ENCODE measurements at places on chromosomes 3 and 15.

DNA sequence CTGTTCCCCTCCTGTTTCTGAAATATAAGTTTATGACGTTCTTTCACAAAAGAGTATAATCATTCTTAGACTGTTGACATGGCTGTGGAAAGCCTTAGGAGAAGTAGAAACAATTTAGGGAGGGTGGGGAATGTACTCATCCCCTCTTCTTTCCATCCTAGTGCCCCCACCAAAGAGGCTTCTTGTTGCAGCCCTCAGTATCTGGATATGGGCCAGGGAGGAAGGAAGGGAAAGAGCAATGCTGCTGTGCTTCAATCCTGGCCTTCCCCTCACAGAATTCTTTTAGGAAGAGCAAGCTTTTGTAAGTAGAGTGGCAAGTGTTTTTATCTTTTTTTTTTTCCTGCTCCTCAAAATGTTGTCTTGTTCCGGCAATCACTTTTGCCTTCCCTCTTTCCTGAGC is 1.7 kb downstream of the INAFM2 start:
- DNase-seq = no peak

GRCh38 chr3:126107957-126108675 is 24.2 kb upstream of the SLC41A3 start:
- DNase-seq = no peak

GRCh38 chr15:35751413-35752133 is 205.6 kb upstream of the DPH6 start:
- DNase-seq = peak; percentile 1

GRCh38 chr15:59828861-59829260 is 139.7 kb upstream of the BNIP2 start:
- DNase-seq = no peak

- DNase-seq = no peak
Observed at GRCh38 chr15:67006083-67007065, 59.0 kb upstream of the SMAD3 start.

- DNase-seq = no peak
Observed at GRCh38 chr3:153746211-153746610, 375.0 kb upstream of the ARHGEF26 start.

GRCh38 chr3:70889162-70890019 is 577.0 kb upstream of the MDFIC2 start:
- no peak for DNase-seq

GRCh38 chr3:63753567-63753966 is 65.5 kb upstream of the C3orf49 start:
- DNase-seq = no peak

DNA sequence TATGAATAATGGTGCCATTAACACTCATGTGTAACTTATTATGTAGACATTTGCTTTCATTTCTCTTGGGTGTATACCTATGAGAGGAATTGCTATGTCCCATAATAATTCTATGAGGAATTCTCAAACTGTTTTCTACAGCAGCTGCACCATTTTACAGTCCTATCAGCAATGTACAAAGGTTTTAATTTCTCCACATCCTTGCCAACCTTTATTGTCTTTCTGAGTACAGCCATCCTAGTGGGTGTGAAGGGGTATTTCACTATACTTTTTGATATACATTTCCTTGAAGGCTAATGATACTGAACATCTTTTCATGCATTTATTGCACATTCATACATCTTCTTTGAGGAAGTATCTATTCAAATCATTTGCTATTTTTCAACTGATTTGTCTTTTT is 34.5 kb downstream of the TJP1 start:
- DNase-seq = no peak

- DNase-seq = no peak
Observed at GRCh38 chr3:25009665-25010064, 418.4 kb upstream of the RARB start.

- no peak for DNase-seq
Observed at GRCh38 chr15:40295297-40295696, 12.4 kb upstream of the ANKRD63 start.

Data from GDM1 (cell line).